ENCODE measurements at places on chromosomes 5 and 9. TPM values are rescaled to one million over a fixed set of nuclear protein-coding genes. Genes with fewer than 3 reads are reported as not detected.

CRB2 gene
- total RNA-seq: not detected

DNAJC18 gene
- total RNA-seq: 38.6 TPM

HTR1A gene
- not detected for total RNA-seq

DNA sequence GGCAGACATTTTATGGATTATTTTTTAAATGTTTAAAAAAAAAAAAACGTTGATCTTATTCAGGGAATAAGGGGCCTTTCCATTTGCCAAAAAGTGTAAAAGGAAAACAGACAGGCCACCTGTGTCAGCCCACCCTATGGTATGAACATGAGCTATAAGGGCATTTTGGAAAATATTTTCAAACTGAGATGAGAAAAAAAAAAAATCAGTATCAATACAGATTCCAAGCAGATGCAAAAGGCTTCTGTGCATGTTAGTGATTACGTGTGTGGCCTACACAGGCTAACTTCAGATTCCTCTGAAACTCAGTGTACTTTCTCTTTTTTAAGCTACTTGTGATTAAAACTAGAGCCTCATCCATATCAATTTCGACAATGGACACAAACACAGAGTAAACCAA is 189.9 kb downstream of the BNC2 start:
- no peak for DNase-seq
